Hepatocyte (in vitro differentiated cells): ENCODE measurements at places on chromosomes 2 and 18. TPM values are rescaled to one million over a fixed set of nuclear protein-coding genes. Genes with fewer than 3 reads are reported as not detected.

GRCh38 chr18:49371786-49372185 lies 88.7 kb downstream of the DYM start:
- DNase-seq = no peak

DNA sequence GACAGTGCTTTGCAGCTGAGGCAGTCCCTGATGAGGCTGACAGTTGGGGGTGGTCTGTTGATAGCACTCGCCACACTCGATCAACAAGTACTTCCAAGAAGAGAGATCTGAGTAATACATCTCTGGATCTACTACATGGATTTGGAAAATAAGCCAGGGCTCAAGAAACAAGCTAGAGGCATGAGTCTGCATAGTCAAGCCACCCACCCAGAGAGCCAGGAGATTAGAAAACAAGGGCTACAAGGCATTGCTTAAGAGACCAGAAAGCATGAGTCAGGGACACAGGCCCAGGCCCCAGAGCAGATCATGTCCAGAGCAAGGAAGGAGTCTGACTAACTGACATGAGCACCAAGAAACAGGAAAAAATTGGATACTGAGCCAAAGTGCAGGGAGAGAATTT lies 196.9 kb upstream of the CWC22 start:
- peak; percentile 44 for DNase-seq

GRCh38 chr2:31269087-31269486 lies 35.1 kb downstream of the EHD3 start:
- DNase-seq = no peak

Gene STK39
- 35.4 and 39.4 TPM in 2 replicates for total RNA-seq

Gene GPR45
- total RNA-seq = not detected in 2 replicates

DNA sequence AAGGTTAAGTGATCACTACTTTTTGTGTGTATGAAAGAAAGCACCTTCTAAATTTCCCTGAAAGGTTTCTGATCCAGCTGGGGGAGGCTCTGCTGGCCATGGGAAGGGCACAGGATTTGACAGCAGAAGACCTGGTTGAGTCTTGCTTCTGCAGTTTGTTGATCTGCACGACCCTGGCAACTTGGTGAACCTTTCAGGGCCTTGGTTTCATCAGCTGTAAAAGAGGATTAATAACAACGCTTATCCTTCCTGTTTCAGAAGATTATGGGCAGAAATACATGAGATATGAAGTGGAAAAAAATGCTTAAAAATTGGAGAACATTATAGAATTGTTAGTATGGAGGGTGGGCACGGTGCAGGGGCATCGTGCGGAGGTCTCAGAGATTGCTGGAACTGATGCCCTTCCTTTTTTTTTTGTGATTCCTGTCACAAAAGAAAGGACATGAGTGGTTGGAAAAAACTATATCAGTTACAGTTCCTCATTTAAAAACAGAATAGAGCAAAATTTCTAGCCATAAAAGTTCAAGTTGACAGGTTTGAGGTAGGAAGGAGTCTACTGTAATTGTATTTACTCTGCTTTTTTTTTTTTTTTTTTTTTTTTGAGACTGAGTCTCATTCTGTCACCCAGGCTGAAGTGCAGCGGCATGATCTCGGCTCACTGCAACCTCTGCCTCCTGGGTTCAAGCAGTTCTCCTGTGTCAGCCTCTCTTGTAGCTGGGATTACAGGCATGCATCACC lies 47.4 kb downstream of the MFSD6 start:
- DNase-seq = no peak

- no peak for DNase-seq
Observed at GRCh38 chr2:134512734-134513464, 205.9 kb downstream of the TMEM163 start.

GRCh38 chr2:95024960-95025405 lies 525 bp upstream of the MAL start:
- no peak for DNase-seq

GRCh38 chr2:185219981-185220380 lies 518.6 kb upstream of the FSIP2 start:
- peak; percentile 13 for DNase-seq

- DNase-seq = no peak
Observed at GRCh38 chr2:16067037-16067406, 126.7 kb downstream of the MYCN start.

DNA sequence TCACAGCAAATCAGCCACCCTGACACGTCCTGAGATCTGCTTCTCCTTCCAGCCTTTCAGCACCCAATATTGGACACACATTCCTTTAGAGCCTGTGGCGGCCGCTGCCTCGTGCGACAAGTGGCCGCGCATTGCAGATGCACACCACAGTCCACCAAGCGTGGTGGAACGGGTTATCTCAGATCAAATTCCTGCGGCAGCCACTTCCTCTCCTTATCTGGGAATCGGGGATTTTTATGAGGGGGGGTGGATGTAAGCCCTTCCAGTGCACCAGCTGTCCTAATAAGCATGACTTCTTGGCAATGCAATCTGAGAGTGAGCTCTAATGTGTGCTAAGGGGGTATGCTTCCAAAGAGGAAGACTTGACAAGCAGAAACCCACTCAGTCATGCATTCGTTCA lies 18.3 kb upstream of the BMP10 start:
- no peak for DNase-seq

DNA sequence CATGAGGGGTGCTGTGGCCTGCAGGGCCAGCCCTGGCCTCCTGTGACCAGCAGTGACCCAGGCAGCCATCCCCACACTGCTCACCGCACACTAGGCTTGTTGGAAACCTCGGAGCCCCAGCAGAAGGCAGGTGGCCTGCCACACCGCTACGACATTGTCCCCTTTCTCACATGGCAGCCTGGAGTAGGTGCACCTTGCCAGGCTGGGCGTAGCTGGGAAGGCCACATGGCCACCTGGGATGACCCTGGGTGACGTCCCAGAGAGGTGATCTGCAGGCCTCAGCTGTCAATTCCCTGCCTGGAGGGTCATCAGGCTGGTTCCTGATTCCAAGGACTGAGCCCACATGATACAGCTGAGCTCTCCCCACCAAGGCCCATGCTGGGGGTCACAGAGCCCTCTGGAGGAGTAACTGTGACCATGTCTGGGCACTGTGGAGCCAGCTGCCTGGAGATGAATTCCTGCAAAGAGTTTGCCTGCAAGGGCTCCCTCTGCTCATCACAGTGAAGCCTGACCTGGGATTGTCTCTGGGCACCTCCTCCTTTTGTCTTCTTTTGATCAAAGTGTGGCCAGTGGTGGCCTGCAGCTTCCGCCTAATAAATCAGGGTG lies 119.6 kb upstream of the OTOS start:
- no peak for DNase-seq

Gene SCG2
- 14.0 and 14.2 TPM in 2 replicates for total RNA-seq

GRCh38 chr2:179438654-179439053 lies 174.0 kb upstream of the SESTD1 start:
- DNase-seq = no peak

Gene NLRC4
- total RNA-seq = 0.13 and 0.92 TPM in 2 replicates
